ENCODE measurements at places on chromosomes 11 and 22. TPM values are rescaled to one million over a fixed set of nuclear protein-coding genes. Genes with fewer than 3 reads are reported as not detected.

The LDLRAD3 gene
- 20.0 TPM for total RNA-seq

The CHRNA10 gene
- total RNA-seq = 0.78 TPM

The SCGB2A2 gene
- not detected for total RNA-seq

The JHY gene
- total RNA-seq = 3.3 TPM

The DENND6B gene
- 3.7 TPM for total RNA-seq

The ZNRD2 gene
- 73.5 TPM for total RNA-seq

The CRYBB3 gene
- total RNA-seq = 0.22 TPM

The WBP2NL gene
- total RNA-seq = 0.06 TPM

The SCN4B gene
- total RNA-seq = 0.08 TPM

Measured in A549 treated with CORT108297 at 1 μM for 4 hours (cell line).